Right renal cortex interstitium (tissue), 3 donors: ENCODE measurements at places on chromosomes 7 and 10. TPM values are rescaled to one million over a fixed set of nuclear protein-coding genes. Genes with fewer than 3 reads are reported as not detected.

DNA sequence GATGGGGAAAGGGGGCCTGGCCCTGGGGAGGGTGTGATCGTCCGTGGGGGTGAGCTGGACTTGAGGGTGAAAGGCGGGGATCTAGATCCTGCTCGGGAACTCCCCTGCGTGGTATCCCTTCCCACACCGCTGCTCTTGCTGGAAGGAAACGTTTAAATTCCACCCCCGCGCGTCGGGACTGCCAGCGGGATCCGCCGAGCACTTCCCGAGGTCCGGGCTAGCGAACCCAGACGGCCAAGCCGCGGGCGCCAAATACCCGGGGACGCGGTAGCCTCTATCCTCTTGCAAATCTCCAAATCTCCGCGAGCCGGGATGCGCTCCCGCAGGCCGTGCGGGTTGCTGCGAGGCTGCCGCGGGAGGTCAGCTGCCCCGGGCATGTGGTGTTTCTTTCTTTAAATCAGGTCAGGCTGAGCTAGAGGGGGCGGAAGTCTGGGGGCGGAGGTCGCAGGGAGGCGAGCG is 904 bp downstream of the NPTX2 start:
- DNase-seq = no peak

DNA sequence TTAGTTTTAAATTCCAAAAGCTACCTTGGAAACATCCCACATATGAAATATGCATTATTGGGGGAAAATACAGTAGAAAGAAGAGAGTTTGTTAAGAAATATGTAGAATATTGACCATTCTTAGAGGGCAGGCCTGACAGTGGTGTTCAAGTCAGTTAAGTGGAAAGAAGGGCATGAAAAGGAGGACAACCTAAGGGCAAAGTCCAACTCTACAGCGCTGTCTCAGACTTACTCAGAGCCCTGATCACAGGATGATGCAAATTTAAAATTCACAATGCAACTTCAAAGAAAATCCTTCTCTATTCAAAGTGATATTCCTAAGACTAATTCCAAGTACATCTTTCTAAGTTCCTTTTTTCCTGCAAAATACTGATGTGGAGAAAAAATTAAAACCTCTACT is 139.1 kb upstream of the LRRTM3 start:
- DNase-seq = no peak

DNA sequence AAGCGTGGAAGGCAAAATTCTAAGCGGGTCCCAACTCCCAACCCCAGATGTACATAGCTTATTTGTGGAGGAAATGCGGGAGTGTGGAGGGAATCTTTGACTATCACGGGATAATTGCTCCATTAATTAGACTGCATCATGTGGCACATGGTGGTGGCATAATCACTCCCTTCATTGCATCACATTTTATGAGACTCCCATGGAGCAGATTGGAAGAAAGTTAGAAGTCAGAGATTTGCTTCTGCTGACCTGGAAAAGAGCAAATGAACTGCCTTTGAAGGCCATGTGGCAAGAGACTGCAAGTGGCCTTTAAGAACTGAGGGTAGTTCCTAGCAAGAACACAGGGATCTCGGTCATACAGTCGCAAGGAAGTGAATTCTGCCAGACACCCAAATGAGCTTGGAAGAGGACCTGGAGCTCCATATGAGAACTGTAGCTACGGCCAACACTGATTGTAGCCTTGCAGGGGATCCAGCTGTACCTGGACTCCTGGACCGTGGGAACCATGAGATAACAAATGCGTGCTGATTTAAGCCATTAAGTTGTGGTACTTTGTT is 37.1 kb upstream of the ITGB1 start:
- DNase-seq = no peak

DNA sequence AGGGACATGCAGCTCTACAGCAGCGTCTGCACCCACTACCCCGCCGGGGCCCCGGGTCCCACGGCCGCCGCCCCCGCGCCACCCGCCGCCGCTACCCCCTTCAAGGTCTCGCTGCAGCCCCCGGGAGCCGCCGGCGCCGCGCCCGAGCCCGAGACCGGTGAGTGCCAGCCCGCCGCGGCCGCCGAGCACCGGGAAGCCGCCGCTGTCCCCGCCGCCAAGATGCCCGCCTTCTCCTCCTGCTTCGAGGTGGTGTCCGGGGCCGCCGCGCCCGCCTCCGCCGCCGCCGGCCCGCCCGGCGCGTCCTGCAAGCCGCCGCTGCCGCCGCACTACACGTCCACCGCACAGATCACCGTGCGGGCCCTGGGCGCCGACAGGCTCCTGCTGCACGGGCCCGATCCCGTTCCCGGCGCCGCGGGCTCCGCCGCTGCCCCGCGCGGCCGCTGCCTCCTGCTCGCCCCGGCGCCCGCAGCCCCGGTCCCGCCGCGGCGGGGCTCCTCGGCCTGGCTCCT is 631 bp downstream of the OTUD1 start:
- DNase-seq = no peak

GRCh38 chr10:42242135-42242805 is 396.1 kb downstream of the ZNF33B start:
- DNase-seq = no peak

- no peak for DNase-seq
These were observed 35.9 kb upstream of the SFTPD start for GRCh38 chr10:79984851-79985250.

- DNase-seq = no peak
These were observed 17.1 kb downstream of the CPA5 start for GRCh38 chr7:130361681-130362080.

DNA sequence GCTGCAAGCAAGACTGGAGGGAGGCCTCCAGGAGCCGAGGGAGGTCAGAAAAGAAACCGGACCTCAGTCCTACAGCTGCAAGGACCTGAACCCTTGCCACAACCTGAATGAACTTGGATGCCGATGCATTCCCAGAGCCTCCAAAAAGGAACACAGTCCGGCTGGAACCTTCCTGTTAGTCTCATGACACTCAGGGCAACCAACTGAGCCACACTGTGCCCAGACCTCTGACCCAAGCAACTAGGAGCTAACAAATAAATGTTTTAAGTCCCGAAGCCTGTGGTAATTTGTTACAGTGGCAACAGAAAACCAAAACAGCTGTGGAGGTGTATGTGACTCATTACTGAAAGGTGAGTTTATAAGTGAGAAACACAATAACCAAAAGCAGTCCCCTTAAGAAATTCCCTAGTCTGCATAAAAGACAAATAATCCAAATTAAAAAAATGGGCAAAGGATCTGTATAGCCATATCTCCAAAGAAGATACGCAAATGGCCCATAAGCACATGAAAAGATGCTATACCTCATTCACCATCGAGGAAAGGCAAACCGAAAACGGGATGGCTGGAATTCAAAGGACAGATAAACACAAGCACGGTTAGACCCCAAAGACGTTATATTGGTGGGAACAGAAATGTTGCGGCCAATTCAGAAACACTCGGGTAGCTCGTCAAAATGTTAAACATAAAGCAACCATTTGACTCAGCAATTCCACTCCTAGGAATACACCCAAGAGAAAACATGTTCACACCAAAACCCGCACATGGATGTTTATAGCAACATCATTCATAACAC is 24.8 kb downstream of the GNA12 start:
- DNase-seq = no peak

DNA sequence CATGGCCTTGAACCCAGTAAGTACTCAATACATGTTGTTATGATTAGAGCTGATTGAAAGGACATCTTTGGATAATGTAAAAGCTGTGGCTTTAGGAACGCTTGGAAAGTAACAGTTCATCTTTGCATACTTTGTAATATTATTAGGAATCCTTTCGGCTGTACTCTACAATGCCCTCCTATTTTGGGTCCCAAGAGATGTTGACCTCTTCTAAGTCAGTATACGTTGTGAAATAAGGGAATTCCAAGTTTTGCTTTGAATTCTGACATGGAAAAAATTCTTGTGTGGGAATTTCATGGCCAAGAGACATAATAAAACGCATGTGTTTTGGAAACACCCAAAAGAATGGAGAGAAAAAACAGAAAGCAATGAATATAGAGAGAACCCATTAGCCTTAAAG is 7.7 kb downstream of the AGR3 start:
- DNase-seq = no peak

- no peak for DNase-seq
These were observed 48.3 kb upstream of the STEAP1B start for GRCh38 chr7:22548313-22548712.

DNA sequence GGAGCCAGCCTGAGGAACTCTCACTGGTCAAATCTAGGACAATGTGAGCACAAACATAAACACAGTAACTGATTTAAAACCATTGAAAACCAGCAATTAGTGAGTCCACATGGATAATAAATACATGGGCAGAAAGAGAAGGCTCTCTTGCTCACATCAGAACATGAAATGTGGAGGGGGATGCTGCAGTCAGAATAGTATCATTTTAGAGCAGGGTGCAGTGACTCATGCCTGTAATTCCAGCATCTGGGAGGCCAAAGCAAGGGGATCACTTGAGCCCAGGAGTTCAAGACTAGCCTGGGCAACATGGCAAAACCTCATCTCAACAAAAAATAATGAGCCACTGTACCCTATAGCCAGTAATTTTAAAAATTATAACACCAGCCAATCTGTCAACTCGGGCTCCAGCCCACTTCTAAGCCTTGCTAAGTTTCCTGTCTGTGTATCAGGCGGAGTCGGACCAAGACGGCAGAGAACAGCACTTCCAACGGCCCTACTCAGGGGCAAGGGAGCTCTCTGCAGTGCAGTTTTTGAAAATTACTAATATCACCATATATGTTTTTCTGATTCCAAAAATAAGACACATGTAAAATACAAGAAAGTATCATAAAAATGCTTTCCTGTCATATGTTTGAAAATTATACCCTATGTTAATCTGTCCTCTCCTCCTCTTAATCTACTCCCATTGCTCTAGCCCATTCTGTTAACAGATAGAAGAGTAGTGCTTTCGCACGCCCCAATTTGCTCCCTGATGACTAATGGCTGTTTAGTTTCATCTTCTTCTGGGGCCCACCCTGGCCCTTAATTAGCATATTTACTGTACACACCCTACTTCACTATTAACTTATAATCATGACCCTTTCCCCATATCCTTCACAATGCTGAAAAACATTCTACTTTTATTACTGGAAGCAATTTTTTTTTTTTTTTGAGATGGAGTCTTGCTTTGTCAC is 17.1 kb downstream of the URGCP start:
- DNase-seq = no peak

DNA sequence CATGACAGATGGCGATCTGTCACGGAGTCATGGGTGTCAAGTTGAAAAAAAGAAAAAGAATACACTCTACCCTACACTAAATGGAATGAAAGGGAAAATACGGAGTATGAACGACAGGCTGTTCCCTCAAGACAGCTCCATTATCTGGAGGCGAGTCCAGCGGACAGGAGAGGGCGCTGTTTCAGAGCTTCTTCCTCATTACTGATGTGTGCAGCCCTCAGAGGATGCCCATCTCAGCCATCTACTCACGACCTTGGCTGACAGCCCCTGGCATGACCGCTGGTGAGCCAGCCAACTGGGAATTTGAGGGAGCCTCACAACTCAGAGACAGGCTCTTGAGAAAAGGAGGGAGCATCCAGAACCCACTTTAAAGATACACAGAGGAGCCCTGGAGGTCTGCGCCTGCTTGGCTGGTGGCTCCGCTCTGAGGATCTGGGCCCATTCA is 49.6 kb upstream of the SMNDC1 start:
- DNase-seq = peak; percentile 61

DNA sequence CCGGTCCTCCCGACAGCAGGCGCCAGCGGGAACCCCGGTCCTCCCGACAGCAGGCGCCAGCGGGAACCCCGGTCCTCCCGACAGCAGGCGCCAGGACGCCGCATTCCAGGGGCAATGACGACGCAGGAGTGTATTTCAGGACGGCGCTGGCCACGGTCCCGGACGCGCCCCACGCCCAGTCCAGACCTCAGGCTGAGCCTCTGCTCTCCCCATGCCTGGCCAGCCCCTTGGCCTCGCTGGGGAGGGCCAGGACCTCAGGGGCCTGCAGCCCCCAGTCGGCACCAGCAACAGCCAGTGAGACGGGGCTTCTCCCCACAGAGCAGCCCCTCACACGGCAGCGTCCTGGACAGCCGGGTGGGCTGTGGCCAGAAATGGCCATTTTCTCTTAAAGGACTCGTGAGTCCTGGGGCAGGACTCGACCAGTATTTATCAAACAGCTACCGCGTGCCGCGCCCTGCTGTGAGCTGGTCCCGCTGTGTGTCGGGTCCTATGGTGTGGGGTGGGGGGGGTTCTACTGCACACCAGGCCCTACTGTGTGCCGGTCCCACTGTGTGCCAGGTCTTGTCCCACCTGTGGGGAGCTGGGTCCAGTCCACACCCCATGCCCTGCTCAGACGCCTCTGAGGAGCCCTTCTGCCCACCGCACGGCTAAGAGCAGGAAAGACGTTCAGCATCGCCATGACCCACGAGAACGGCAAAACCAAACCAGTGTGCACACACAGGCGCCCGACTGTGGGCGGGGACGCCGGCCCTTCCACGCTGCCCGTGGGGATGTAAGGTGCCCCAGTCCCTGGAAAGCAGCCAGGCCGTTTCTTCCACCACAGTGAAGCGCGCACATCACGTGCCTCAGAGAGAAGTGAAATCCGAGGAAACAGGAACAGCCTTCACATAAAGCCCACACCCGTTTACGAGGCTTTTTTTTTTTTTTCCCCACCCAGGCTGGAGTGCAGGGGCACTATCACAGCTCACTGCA is 33.3 kb downstream of the GET4 start:
- no peak for DNase-seq

- no peak for DNase-seq
These were observed 21.8 kb upstream of the DUSP5 start for GRCh38 chr10:110475722-110476515.

Gene KCNIP2
- 2.4 TPM for polyA plus RNA-seq

Gene CPA2
- polyA plus RNA-seq = 0.34 TPM

Gene MEST
- 773 TPM for polyA plus RNA-seq

Gene GIMAP8
- 11.3 TPM for polyA plus RNA-seq

Gene INA
- polyA plus RNA-seq = 0.72 TPM

Gene C7orf33
- polyA plus RNA-seq = not detected

Gene GIMAP2
- 9.7 TPM for polyA plus RNA-seq

Gene ASL
- 24.5 TPM for polyA plus RNA-seq

Gene TEX36
- polyA plus RNA-seq = not detected

Gene SP8
- polyA plus RNA-seq = not detected
